Neural crest cell (in vitro differentiated cells): ENCODE measurements at places on chromosomes 16 and 17.

GRCh38 chr17:67467500-67468455, 90.7 kb downstream of the PITPNC1 start:
- no peak for DNase-seq

- DNase-seq = no peak
These were observed 26.2 kb downstream of the TNFRSF13B start for GRCh38 chr17:16945663-16946218.

GRCh38 chr17:33908363-33909064, 346.6 kb upstream of the CCL2 start:
- DNase-seq = no peak

GRCh38 chr17:7816926-7817642, 16.9 kb upstream of the KDM6B start:
- no peak for DNase-seq

DNA sequence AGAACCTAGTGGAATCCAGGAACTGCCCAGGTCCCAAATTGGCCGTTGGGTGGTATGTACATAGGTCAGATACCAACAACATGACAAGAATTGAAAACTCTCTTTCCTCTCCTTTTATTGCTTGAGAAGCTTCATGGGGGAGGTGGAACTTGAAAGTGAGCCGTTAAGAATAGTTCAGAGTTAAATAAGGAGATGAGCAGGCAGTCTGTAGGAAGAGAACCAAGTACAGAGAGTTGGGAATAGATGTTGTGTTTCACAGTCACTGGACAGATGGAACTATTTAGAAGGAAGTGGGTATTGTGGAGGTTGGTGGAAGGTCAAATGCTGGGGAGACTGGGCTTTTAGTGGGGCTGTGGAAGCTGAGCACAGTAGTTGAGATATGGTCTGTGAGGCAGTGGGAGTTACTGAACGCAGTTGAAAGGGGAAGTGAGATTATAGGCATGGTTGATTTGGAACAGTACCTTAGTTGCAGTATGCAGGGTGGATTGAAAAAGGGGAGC, 26.4 kb downstream of the ARHGAP44 start:
- no peak for DNase-seq

GRCh38 chr16:49858200-49859124, 2.5 kb upstream of the ZNF423 start:
- peak; percentile 48 for DNase-seq

DNA sequence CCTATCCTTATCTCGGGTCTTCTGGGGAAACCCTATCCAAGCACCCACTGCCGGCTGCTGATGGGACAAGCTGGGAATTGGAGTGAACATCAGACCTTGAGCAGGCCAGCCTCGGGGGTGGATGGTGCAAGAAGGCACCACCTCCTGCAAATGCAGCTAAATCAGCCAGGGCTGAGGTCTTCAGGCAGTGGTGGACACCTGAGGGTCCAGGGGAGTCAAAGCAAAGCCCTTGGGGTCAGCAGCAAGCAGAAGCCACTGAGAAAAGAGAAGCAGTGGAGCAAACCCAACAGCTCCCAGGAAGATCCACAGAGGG, 55.4 kb upstream of the ENPP7 start:
- no peak for DNase-seq
